Hematopoietic multipotent progenitor cell treated with erythropoietin and hydrocortisone succinate and interleukin-3 and kit ligand, for 8 days (in vitro differentiated cells): ENCODE measurements at places on chromosomes 7 and 10.

- peak; percentile 19 for DNase-seq
Measured at GRCh38 chr10:72740528-72740927, 48.6 kb downstream of the MCU start.

- no peak for DNase-seq
Measured at GRCh38 chr10:76942628-76943416, 694.8 kb downstream of the KCNMA1 start.

DNA sequence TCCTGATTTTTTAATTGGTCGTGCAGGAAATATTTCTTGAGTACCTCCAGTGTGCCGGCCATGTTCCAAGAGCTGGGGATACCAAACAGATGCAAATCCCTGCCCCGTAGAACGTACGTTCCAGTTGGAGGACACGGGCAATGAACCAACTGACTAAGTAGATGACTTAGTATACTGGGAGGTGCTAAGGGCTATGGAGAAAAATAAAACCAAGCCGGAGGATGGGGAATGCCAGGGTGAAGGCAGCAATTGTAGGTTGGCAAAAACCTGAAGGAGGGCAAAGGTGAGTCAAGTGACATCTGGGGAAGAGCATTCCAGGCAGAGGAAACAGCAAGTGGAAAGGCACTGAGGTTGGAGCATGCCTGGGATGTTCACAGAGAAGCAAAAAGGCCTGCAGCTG, 6.8 kb upstream of the VSIR start:
- no peak for DNase-seq

DNA sequence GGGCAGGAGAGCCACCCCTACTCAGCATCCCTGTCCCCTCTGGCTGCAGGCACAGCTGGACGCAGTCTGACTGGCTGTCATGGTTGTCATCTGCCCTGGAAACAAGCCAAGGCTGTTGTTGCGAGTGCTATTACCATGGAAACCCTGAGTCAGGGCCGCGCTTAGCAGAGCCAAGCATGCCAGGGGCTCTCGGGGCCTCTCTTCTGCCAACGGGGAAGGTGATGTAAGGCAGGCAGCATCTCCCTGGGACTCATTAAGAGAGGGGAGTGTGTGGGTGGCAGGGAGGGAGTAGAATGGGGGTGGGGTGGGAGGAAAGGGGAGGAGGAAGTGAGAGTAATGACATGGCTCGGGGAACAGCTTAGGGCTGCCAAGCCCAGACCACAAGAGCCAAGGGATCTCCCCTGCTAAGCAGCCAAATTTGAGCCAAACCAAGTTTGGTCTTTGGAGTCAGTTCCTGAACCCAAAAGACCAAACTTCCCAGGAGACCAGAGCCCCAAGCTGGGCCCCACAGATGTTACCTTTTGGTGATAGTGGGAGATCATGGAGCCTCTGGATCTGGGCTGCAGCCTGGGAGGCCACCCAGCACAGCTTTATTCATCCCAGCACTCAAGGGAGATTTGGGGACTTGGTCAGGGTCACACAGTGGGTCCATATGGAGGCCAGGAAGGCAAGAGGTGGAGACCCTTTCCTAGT, 67.6 kb downstream of the TMEM130 start:
- DNase-seq, result peak; percentile 50

- DNase-seq, result no peak
Measured at GRCh38 chr10:52326382-52326781, 12.3 kb downstream of the DKK1 start.

DNA sequence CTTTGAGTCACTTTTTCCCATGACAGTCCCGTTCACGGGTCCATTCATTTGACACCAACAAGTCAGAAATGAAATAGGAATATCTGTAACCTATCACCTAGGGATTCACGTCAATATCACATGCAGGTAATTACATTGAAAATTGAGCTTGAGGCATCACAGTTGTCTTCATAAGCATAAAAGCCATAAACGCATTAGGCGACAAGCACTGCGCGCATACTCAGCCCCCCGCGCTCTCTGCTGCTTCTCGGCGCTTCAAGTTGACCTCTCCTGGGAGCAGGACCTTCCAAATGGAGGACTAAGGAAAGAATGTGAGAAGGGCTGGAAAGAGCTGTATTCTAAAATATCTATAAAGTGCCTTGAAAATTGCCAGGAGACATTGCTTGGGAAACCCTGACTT, 130.5 kb upstream of the TNS3 start:
- DNase-seq, result no peak

DNA sequence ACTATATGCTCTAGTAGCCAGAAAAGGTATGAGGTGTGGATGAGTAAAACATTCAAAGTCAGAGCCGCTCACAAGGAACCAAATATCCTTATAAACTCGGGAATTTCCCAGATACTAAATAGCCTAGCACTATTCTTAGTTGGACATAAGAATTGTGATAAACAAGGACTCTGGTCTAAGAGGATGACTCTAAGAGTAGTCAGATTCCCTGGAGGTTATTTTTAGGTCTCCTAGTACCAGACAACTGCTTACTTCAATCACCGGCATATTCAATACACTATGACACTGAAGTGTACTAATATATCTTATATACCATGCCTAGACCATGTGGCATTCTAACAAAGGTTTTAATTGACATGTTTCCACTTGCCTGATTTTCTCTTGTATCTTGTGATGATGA, 56.5 kb downstream of the LMBR1 start:
- DNase-seq, result no peak

GRCh38 chr10:80451132-80451531, 3.0 kb upstream of the TSPAN14 start:
- DNase-seq, result no peak

DNA sequence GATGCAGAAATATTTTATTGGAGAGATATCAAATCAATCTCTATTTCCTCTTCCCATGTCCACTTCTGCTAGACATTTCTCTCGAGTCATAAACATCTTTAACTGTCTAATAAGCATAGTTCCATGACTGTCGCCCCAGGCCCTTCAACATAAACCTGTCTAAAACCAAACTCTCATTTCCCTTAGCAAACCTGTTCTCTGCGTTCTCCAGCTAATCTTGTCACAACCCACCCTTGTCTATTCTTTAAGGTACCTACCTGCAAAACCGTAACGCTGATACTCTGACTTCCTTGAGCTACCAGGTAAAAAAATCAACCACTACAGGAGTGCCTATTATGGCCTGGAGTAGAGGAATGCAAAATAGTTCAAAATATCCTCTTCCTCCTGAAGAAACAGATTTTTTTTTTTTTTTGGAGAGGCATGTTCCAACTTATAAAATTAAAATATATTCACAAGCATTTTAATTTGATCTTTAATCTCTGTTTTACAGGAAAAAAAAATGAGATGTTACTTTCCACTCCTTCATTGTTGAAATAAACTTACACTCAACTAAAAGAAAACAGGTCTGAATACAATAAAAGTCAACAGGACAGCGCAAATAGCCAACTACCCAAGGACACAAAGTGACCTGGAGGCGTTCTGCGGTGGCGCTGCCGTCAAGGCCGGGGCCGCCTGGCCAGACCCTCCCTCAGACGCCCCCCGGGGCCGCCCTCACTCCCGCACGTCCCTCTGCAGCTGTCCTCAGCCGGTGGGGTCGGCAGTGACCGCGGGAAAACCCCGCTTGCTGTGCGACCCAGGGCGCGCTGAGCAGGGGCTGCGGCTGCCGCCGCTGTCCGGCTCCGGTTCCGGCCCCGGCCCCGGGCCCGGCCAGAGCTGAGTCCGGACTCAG, 765 bp downstream of the SLC25A40 start:
- peak; percentile 23 for DNase-seq

GRCh38 chr7:106022193-106022821, 59.2 kb downstream of the CDHR3 start:
- DNase-seq, result no peak

- no peak for DNase-seq
Measured at GRCh38 chr7:151035026-151035717, 6.9 kb downstream of the ABCB8 start.

DNA sequence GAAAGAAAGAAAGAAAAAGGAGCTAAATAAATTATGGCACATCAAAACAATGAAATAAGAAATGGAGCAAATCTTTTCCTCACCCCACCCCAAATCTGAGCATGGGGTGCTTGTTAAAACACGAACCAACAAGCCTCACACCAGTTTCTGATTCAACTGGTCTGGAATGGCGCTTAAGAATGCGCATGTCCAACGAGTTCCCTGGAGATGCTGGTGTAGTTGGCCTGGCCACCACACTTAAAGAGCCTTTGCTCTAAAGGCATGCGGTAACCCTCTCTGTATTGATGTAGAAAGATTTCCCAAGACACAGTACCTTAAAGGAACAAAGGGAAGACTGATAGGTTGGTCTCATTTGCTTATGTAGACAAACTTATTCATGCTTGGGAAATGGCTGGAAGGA, 49.1 kb upstream of the STEAP1B start:
- no peak for DNase-seq

DNA sequence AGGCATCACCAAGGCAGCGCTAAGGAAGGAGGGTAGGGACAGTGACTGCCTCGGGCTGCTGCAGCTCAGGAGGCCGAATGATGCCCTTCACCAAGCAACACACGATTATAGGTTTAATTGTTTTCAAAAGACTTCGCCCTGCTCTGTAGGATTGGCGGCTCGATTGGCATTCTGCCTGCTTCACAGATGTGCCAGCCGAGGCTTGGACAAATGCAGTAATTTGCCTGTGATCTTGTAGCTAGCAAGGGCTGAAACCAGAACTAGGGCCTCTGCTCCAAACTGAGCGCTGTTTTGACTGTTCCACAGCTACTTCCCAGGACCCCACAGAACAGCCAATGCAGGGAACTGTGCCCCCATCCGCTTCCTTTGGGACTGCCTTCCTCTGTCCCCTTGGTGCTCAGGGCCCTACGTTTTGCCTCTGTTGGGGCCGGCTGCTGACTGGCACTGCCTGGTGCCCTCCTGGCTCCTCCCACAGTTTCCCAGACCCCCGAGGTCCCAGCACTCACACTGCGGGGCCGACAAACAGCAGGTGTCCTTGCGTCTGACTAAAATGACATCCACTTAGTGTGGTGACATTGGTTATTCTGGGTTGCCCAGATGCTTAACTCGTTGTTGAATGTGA, 62.6 kb upstream of the EN2 start:
- DNase-seq, result no peak

GRCh38 chr10:130686689-130687300, 550.6 kb downstream of the GLRX3 start:
- DNase-seq, result peak; percentile 6

DNA sequence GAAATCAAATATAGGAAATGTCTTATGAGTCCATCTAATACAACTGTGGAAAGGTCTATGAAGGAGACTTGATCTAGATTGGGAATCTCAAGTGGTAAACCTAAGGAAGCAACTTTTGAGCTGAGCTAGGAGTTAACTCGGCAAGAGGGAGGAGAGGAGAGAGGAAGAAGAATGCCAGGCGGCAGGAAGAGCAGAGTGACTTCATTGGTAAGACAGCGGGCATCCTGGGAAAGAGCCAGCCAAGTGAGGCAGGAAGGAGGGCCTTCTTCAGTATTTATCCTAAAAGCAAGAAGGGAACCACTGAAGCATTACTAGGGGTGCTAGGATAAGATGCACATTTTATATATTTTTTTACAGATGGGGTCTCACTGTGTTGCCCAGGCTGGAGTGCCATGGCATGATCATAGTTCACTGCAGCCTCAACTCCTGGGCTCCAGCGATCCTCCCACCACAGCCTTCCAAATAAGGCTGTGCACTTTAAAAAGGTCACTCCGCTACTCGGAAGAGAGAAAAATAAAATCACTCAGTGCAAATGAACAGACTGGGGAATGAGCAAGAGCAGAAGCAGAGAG, 2.0 kb downstream of the BCL7B start:
- no peak for DNase-seq

DNA sequence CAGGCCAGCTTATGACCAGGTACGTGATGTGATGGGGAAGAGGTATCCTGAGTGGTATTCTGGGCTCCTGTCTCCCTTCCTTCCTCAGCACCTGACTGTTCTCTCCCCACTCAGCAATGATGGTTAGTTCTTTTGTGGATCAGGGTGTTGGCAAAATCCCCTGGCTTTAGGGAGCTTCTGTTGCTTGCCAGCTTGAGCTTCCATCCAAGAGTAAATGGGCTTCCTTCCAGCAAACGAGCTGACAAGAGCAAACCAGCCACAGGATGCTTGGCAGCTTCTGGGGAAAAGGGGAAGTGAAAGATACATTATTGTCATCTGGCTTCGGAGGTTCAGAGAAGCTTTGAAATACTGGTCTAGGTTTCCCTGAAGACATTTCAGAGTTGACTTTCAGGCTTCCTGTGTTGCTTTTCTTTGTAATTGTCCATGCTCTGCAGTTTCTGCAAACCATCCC, 5.2 kb downstream of the DUSP5 start:
- peak; percentile 64 for DNase-seq

DNA sequence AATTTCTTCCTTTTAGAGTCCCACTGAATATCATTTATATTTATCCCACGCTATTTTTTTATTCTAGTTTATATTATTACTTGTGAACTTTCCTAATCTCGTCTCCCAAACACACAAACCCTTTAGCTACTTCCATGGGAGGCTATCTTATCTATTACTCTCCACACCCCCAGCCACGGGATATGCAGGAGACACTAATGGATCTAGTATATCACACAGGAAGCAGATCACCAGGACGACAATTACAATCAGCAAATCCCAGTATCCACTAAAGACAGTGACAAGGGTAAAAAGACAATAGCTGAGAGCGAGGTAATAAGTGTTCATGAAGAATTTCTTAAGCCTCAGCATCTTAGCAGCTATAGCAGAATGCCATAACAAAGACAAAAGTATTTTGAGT, 3.8 kb upstream of the AKR1E2 start:
- peak; percentile 24 for DNase-seq

DNA sequence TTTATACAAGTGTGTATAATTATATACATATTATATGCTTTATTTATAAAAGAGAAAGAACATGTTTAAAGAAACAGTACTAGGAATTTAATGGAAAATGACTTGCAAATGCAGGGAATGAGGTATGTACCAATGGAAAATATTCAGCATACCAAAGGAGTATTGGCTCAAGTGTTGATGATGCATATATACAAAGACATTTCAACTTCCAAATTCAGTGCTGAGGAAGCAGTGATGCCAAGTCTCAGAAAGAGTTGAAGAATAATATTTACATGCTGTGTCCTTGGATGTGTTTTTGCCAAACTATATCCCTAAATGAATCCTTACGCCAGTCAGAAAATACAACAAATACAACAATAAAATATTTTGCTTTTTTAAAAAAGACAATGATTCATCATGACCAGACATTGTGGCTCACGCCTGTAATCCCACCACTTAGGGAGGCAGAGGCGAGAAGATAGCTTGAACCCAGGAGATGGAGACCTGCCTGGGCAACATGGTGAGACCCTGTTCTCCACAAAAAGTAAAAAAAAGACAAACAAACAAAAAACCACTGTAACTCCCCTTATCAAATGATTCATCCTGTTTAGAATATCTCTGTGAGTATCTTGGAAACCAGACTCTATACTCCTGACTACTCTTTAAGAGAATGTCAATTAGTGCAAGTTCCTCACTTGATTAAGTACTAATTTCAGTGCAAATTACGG, 157.2 kb downstream of the CHRM2 start:
- no peak for DNase-seq

DNA sequence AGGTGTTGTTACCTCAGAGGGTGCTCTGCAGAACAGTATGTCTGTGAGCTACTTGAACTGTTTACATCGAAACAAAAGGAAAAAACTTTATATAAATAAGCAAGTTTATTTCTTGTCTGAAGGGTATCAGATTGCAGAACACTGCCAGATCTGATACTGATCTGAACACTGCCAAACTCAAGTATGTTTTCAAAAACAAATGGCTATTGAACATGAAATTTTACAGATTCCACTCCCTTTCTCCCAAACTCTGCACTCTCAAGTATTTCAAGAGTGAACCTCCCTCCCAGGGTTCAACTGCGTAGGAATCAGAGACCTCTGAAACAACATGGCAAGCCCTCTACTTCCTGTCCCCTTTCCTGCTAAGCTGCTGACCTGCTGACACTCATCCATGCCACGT, 216.6 kb downstream of the ZNF33B start:
- DNase-seq, result no peak

- DNase-seq, result no peak
Measured at GRCh38 chr10:88182601-88182930, 319.1 kb downstream of the PTEN start.
